ENCODE measurements at places on chromosomes 13 and 19. TPM values are rescaled to one million over a fixed set of nuclear protein-coding genes. Genes with fewer than 3 reads are reported as not detected.

LRRC63 gene
- 0.59 TPM for total RNA-seq

MPND gene
- 16.6 TPM for total RNA-seq

CACNA1A gene
- total RNA-seq, result 0.36 TPM

PSMD8 gene
- 191 TPM for total RNA-seq

HCN2 gene
- 0.18 TPM for total RNA-seq

ZNF540 gene
- total RNA-seq, result 1.7 TPM

VAV1 gene
- 61.7 TPM for total RNA-seq

GAPDHS gene
- not detected for total RNA-seq

DNA sequence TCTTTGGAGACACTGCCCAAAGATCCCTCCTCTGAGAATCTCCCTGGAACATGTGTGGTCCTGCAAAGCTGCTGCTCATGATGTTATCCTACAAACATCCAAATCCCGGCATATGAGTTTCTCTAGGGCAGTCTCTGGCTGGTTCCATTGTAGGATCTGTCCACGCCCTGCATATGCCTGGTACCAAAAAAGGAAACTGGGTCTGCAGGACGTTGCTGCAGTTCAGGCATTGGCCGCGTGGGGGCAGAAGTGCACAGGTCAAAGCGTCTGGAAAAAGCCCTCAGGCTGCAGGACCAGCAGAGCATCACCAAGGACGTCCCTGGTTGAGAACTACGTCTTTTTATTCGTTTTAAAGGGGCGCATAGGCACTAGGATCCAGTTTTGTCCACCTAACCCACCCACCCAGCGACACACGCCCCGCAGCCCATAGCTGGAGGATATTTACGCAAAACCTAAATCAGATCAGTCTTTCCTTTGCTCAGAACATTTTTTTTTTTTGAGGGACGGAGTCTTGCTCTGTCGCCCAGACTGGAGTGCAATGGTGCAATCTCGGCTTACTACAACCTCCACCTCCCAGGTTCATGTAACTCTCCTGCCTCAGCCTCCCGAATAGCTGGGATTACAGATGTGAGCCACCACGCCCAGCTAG, 12.9 kb upstream of the ZNF564 start:
- peaks cover 4% of the 10 kb centered on the region for H3K4me1 ChIP-seq
- DNase-seq, result peak; percentile 96
- H3K27ac ChIP-seq, result no peak overlapping the region
- no peak overlapping the region for H3K4me3 ChIP-seq
- no peaks in the 10 kb centered on the region for H3K27me3 ChIP-seq

DNA sequence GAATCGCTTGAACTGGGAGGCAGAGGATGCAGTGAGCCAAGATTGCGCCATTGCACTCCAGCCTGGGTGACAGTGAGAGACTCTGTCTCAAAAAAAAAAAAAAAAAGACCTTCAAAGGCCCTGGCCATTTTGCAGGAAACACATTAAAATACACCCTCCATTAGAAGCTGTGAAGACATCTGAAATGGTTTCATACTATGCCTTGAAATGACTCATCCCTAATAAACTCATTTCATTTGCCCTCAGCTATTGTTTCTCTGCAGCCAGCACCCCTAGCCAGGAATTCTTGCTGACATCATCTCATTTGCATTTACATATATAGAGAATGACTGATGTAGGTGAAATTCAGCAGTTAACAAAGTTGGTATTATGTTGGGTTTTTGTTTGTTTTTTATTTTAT, 8.7 kb downstream of the EML2 start:
- H3K36me3 ChIP-seq, result peaks cover 37% of the 10 kb centered on the region
- DNase-seq, result peak; percentile 53
- H3K27ac ChIP-seq, result peak overlapping the region; percentile 80
- peaks cover 19% of the 10 kb centered on the region for H3K4me1 ChIP-seq
- H3K27me3 ChIP-seq, result no peaks in the 10 kb centered on the region
- H3K4me3 ChIP-seq, result no peak overlapping the region

DNA sequence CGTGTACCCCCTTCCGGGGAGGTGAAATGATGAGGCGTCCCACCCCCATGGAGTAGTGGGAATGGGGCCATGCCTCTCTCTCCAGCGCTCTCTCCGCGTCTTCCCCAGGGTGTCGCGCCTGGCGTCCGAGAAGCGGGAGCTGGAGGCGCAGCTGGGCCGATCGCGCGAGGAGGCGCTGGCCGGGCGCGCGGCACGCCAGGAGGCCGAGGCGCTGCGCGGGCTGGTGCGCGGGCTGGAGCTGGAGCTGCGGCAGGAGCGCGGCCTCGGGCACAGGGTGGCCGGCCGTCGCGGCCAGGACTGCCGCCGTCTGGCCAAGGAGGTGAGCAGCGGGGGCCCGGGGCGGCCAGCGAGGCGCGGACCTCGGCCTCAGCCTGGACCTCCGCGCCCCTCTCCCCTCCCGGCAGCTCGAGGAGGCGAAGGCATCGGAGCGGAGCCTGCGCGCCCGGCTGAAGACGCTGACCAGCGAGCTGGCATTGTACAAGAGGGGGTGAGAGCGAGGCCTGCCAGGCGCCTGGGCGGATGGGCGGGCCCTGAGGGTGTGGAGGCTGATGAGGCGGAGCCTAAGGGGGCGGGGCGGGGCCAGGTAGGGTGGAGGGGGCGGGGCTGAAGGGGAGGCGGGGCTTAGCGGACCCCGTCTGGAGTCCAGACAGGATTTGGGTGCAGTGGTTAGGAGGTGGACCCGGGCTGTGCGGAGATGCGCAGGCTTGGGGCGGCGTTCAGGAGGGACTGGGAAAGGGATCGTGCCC, 7.7 kb downstream of the PGLYRP1 start:
- peak; percentile 82 for DNase-seq
- peaks cover 11% of the 10 kb centered on the region for H3K27me3 ChIP-seq
- peaks cover 16% of the 10 kb centered on the region for H3K4me1 ChIP-seq
- H3K27ac ChIP-seq, result no peak overlapping the region

DNA sequence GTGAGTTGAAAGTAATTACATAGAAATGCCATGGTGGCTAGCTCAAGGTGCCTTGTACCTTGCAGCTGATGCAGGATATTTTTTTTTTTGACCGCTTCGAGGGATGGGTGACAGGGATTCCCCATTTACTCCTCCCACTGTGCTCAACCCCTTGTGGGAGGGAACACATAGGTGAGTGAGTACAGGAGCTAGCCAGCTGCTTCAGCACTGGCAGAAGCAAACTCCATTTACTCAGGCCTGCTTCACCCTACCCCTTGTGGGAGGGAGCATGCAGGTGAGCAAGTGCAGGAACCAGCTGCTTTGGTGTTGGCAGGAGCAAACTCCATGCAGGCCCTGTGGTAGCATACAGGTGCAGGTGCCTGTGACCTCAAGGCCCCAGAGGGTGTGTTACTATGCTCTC, 330.1 kb downstream of the TDRD3 start:
- H3K36me3 ChIP-seq, result no peaks in the 10 kb centered on the region
- no peak for DNase-seq
- no peak overlapping the region for H3K4me3 ChIP-seq
- H3K27ac ChIP-seq, result no peak overlapping the region
- H3K4me1 ChIP-seq, result no peaks in the 10 kb centered on the region
- no peaks in the 10 kb centered on the region for H3K27me3 ChIP-seq

- H3K27ac ChIP-seq, result no peak overlapping the region
- no peaks in the 10 kb centered on the region for H3K27me3 ChIP-seq
- H3K4me3 ChIP-seq, result no peak overlapping the region
- H3K4me1 ChIP-seq, result no peaks in the 10 kb centered on the region
Observed at GRCh38 chr13:20546556-20546955, 20.4 kb upstream of the IFT88 start.

DNA sequence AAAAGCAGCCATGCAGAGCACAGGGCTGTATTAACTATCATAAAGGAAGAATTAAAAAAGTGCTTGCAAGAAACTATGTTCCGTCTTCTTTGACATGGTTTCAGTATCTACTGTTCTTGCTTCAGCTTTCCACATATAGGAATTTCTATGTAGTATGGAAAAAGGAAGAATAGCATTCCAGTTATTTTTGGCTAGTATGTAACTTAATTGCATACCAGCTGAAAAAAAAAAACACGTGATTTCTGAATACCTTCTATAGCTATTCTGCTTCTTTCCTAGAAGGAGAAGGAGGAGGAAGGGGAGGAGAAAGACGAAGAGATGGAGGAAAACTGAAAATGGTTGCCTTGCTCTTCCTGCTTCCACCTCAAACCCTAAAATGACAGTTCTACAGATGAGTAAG, 619.0 kb downstream of the KCTD12 start:
- no peak overlapping the region for H3K27ac ChIP-seq
- H3K27me3 ChIP-seq, result no peaks in the 10 kb centered on the region
- H3K4me3 ChIP-seq, result no peak overlapping the region
- no peaks in the 10 kb centered on the region for H3K4me1 ChIP-seq
